ENCODE measurements at places on chromosomes 4 and X. TPM values are rescaled to one million over a fixed set of nuclear protein-coding genes. Genes with fewer than 3 reads are reported as not detected.

GRCh38 chr4:107951551-107951950, 20.2 kb downstream of the CYP2U1 start:
- DNase-seq: no peak

GRCh38 chr4:87031920-87032319, 97.1 kb downstream of the AFF1 start:
- no peak for DNase-seq

- DNase-seq: no peak
Measured at GRCh38 chr4:101197350-101197749, 150.0 kb downstream of the PPP3CA start.

DNA sequence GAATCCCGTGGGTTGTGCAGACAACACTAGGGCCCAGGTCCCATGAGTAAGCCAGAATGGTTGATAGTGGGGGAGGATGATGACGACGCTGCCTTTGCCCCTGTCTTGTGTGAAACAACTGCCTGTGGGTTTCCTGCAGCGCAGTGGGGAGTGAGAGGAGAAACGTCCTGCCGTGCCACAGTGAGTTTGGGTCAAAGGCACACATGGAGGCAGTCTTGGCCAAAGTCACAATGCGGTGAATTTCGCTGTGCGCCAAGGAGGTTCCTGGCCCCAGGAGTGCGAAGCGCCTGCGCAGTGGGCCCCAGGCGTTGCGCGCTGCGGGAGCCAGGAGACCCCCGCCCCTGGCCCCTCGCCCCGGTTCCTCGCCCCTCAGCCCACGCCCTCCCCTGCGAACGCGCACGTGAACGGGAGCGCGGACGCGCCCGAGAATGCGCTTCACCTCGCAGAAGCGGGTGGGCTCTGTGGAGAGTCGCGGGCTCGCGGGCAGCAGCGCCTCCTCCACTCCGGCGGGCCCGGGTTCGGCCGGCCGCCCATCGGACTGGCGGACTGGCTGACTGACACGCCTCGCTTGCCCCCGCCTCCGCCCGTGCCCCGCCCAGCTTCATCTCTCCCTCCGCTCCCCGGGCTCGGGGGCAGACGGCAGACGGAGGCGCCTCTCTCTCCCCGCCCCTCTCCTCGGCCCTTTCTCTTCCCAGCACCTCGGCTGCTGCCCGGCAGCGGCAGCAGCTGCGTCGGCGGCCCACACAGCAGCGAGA, at the start of gene NUDT10:
Gene NUDT10, plus strand, starts transcription at position 635 of the 755 bp plus-strand sequence. CDS start 144 bp downstream, outside the sequence.
- DNase-seq: peak; percentile 1

DNA sequence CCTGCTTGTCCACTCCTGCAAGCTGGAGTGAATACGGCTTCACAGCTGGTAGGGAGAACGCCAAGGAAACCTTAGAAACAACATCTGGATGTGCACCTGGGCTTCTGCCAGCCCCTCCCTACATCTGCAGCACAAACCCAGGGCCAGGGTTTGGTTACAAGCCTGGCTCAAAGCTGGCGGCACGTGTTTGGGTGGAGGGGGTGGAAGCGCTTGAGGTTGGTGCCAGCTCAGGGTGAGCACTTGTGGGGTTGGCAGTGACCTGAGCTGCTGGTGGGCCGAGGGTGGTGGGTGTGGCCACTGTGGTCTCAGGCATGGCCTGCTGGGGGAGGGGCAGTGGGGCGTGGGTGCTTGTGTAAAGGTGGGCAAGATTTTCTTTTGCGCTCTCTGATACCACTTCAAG, 15.6 kb downstream of the ELF4 start:
- DNase-seq: no peak

GRCh38 chr4:69823481-69824186, 36.3 kb downstream of the SULT1E1 start:
- peak; percentile 6 for DNase-seq

GRCh38 chr4:63085091-63085490, 1324.2 kb downstream of the TECRL start:
- DNase-seq: no peak

DNA sequence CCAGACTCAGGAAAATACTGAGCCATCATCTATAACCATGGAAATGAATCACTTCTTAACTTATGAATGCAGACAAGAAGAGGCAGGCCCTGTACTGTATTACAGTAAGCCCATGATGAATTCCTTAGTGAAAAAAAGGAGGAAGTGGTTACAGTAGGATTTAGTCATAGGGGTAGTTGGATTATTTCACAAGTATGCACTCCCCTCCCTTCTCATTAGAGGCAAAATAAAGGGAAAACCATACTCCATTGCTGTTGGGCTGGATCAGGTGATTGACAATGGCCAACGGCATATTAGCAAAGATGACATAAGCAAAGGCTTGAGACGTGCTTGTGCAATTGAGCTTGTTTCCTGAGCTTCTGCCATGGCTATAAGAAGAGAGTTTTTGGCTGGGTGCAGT, 181.1 kb upstream of the PRPS2 start:
- no peak for DNase-seq

DNA sequence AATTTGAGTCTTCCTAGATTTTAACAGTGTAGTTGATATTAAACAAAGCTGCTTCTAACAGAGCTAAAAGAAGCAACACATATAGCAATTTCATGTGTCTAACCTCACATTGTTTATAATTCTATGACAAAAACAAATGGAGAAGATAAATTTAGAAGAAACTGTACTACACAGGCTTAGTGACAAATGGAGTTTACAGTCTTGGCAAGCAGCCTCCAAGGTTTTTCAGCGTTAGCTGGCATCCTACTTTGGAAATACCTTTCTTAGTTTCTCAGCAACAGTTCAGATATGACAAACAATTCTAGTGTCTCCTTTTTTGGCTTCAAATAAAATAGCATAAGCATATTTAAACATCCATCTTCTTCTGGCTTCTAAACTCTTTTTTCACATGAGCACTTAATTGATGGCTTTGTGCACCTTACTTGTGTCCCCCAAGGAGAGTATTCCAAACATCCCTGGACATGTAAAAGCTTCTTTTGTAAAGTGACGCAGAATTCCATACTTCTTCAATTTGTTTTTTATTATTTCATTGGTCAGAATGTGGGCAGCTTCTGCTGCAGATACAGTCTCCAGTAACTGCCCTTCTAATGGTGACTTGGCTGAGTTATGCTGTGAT, 249.8 kb downstream of the ANTXR2 start:
- DNase-seq: no peak

DNA sequence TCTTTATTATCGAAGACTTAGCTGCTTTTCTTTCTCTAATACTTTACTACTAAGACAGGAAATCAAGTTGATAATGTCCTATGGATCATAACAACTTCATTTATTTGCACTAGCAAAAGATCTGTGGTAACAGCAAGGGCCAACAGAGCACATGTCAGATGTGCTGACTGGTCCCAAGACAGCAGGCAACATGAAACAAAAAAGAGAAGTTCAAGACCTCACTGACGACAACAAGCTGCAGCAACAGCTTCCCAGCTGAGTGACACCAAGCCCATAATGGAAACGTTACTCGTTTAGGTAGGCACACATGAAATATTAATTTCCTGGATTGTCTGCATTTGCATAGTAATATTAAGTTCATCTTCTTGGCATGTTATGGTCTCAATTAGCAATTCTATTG, 126.9 kb downstream of the UNC5C start:
- no peak for DNase-seq

- no peak for DNase-seq
Measured at GRCh38 chr4:3523628-3524221, 8.5 kb downstream of the LRPAP1 start.

GRCh38 chr4:6043843-6044242, 25.6 kb upstream of the C4orf50 start:
- no peak for DNase-seq

GRCh38 chr4:179095585-179096221, 1653.5 kb upstream of the AGA start:
- DNase-seq: peak; percentile 38

DNA sequence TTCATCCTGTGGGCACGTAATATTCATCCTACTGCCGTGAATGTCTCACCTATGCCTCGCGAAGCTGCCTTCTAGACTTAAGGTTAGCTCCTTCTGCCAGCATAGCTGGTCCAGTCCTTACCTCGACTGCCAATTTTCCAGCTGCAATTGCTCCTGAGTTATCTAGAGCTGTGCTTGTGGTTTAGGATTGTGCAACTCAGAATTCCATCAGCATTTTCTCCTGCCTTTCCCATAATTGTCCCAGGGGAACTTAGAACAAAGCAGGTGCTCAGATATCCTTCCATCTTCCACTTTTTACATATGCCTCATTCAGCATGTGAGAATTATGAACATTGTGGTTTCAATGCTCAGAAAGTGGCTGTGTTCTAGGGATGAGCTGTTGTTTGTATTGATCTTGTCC, 131.4 kb upstream of the ADGRL3 start:
- DNase-seq: no peak

GRCh38 chr4:99405433-99406115, 29.6 kb downstream of the ADH7 start:
- DNase-seq: peak; percentile 60

GRCh38 chrX:107701493-107702121, 73.3 kb downstream of the PRPS1 start:
- DNase-seq: no peak

- DNase-seq: peak; percentile 75
Measured at GRCh38 chr4:138252551-138252950, 10.4 kb upstream of the SLC7A11 start.

DNA sequence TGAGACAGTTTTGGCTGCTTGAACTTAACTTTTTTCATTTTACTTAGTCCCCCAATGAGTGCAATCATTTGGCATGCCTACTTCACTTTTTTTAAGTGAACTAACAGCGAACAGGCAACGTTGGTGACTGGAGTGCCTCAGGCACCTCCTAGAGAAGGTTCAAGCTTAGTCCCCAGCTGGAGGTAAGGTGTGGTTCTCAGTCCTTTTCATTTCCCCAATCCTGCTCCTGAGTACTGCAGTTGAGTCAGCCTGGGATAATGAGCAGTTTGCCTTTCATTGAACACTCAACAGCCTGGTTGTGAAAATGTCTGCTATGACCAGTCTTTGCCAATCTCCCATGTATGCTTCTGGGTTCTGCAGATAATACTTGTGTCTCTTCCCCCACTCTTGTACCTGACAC, 109.5 kb downstream of the CDKL5 start:
- no peak for DNase-seq

- DNase-seq: no peak
Measured at GRCh38 chr4:88938138-88938537, 118.8 kb downstream of the FAM13A start.

DNA sequence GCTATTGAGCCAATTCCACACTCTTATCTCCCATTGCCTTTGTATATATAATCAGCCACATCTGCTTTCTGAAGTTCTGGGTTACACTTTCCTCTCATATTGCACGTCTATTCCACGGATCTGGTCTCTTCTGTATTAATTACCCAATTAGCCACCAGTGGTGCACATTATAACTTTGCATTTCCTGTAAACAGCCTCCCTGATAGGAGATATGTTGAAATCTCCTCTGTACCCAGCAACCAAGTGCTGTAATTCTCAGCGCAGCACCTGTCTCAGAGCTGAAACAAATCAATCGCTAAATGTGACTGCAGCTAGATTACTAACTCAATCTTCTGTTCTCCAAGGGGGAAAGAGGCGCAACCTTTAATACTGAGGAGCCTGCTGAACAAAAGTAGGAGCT, 326.4 kb downstream of the SLITRK2 start:
- DNase-seq: no peak

GRCh38 chr4:17695341-17695740, 80.9 kb downstream of the MED28 start:
- no peak for DNase-seq

- peak; percentile 46 for DNase-seq
Measured at GRCh38 chr4:5710961-5711478, at the start of gene EVC. TSS of gene EVC (plus strand) at chr4:5711201. CDS start at chr4:5711381, 180 bp downstream.

- DNase-seq: no peak
Measured at GRCh38 chr4:2046031-2046961, 12.8 kb upstream of the NAT8L start.

DNA sequence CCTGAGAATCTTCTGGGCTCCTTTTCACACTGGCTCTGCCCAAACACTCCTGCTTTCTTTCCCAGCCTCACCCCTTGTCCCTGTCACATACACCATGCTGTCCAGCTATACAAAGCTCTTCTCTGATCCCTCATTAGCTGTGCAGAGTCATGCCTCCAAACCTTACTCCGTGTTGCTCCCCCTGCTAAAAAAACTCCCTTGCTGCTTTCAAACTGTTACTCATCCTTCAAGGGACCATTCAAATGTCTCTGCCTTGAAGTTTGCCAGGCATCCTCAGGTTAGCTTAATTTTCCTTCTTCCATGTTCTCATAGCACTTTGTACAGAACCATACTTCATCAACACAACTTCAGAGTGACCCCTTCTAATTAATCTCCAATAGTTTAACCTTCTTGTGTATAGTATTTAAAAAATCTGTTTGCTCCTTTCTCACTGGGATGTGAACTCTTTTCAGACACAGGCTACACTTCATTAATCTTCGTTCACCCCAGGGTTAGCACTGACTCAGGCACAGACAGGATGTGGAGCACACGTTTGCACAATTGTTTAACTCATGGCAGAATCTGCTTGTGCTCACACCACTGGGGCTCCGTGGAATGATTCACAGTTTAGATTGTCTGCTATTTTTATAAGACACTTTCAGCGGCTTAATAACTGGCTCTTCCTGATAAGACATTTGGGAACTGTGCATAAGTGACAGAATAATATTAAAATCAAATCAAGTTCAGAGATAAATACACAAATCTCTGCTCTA, 21.4 kb upstream of the SEL1L3 start:
- DNase-seq: no peak

- no peak for DNase-seq
Measured at GRCh38 chrX:150767475-150768131, 74.4 kb downstream of the MTMR1 start.

DNA sequence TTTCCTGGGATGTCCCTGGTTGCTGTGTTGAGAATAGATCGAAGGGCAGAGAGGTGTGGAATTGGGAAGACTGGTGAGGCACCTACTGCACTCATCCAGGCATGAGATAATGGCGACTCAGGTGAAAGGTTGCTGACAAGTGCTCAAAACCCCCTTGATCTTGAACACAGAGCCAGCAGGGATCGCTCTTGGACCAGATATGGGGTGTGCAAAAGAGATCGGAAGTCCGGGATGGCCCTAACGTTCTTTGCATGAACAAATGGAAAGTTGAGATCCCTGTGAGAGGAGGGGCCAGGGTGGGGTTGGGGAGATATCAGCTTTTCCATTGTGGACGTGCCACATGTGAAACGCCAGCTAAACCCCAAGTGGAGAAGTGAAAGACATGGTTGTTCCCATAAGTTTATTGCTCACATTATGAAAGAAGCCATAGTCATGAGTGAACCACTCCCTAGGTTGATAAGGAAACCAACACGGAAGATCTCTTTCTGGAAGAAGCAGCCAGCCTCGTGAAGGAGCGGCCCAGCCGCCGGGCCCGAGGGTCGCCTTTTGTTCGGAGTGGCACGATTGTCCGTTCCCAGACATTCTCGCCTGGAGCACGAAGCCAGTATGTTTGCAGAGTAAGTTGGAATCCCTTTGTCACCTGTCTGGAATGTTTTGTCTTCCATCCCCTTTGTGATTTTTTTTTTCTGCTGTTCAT, 22.6 kb upstream of the CLCN4 start:
- no peak for DNase-seq

GRCh38 chr4:17811078-17811603, 362 bp downstream of the NCAPG start:
- DNase-seq: no peak

The ABCG2 gene
- 37.4 TPM for total RNA-seq

The MAGEB10 gene
- not detected for total RNA-seq

The SPOCK3 gene
- not detected for total RNA-seq

The PLRG1 gene
- total RNA-seq: 116 TPM

The GSX2 gene
- total RNA-seq: not detected

The LRIT3 gene
- total RNA-seq: not detected

The MAGEE1 gene
- 1.4 TPM for total RNA-seq

The SLC2A9 gene
- total RNA-seq: not detected

The TRIM75 gene
- total RNA-seq: not detected
